ENCODE measurements at places on chromosomes 11 and 22.

GRCh38 chr11:16402654-16403447, 46.5 kb upstream of the SOX6 start:
- DNase-seq = no peak

GRCh38 chr22:48905206-48905975, 922.3 kb downstream of the BRD1 start:
- DNase-seq = no peak

- DNase-seq = peak; percentile 62
Measured at GRCh38 chr22:27270818-27271510, 530.6 kb downstream of the MN1 start.

GRCh38 chr11:35057926-35058668, 80.9 kb upstream of the CD44 start:
- no peak for DNase-seq

GRCh38 chr11:63680834-63681320, 423 bp upstream of the RTN3 start:
- peak; percentile 59 for DNase-seq

GRCh38 chr11:119493712-119494111, 70.7 kb upstream of the THY1 start:
- DNase-seq = no peak

- no peak for DNase-seq
Measured at GRCh38 chr22:17501679-17502285, 61.5 kb upstream of the SLC25A18 start.

- DNase-seq = no peak
Measured at GRCh38 chr22:36455571-36456463, 25.6 kb downstream of the TXN2 start.

- no peak for DNase-seq
Measured at GRCh38 chr11:116416852-116417251, 355.9 kb downstream of the BUD13 start.

GRCh38 chr11:37988031-37988430, 1390.0 kb upstream of the RAG2 start:
- DNase-seq = no peak

DNA sequence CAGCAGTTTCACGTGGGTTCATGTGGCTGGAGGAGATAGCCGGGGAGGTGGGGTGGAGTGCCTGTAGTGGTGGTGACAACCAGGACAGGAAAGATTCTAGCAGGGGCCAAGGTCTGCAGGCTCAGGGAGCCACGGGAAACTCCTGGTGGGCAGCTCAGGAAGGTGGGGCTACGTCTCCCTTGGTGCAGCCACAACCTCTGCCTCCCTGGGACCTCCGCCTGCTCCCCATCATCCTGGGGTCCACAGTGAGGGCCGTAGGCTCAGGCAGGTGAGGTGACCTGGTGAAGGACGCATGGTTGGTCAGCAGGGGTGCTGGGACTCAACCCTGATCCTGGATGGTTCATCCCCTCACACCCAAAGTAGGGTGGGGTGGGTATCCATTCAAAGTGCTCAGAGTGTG, 524.1 kb downstream of the TBC1D22A start:
- no peak for DNase-seq

DNA sequence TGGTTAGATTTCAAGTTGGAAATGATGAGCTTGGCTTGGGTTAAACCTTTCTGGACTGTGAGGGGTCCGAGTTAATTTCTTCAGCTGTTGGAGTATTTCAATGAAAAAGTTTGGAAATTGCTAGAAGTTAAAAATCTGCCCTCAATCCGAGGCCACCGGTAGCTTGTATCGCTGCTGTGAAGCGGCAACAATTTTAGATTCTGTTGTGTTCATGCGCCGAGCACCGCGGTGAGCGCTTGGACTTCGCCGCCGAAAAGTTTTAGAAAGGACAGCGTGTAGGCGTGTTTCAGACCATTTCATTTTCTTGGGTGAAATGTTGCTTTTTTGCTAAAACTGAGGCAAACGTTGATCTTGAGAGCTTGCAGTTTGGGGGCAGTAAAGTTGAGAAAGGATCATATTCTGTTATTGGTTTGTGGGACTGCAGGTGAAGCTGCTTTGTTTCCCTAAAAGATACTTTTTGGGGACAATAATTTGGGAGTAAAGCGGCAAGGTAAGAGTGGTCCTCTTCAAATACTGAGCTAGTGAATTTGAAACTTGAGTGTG, 928 bp downstream of the FBXO7 start:
- DNase-seq = peak; percentile 31

- no peak for DNase-seq
Measured at GRCh38 chr11:102429226-102429625, 23.3 kb downstream of the TMEM123 start.

GRCh38 chr22:47398921-47399790, 636.7 kb downstream of the TBC1D22A start:
- DNase-seq = no peak
